ENCODE measurements at places on chromosomes 11 and 22. TPM values are rescaled to one million over a fixed set of nuclear protein-coding genes. Genes with fewer than 3 reads are reported as not detected.

DNA sequence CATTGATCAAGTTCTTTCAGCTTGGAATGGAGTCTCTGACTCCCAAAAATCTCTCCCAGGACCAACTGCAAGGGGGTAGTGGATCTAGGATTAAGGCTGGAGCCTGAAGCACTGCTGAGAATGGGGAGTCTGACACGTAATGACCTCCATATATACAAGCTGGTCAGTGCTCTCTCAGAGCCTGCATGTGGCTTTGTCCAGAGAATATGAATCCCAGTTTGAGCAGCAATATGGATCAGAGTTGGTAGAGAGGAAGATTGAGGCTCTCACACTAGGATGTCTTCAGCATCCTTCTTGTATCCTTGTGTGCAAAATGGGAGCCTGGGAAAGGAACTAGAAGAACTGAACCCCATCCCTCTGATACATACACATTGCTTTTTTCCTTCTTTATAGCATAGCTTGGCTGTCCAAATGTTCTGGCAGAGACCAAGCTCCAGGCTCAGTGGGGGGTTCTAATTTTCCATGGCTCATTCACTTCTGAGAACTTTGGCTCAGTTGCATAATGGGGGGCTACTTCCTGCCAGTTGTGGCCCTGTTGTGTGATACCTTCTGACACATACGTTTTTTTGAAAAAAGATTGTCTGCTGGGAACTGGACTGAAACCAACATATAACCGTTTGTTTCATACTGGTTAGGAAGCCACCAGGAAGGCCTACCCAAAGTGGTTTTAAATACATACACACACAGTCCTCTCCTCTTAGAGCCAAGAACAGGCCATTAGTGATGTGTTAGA lies 138.2 kb downstream of the ETS1 start:
- DNase-seq, result peak; percentile 70

Gene TSSK2
- not detected for total RNA-seq

DNA sequence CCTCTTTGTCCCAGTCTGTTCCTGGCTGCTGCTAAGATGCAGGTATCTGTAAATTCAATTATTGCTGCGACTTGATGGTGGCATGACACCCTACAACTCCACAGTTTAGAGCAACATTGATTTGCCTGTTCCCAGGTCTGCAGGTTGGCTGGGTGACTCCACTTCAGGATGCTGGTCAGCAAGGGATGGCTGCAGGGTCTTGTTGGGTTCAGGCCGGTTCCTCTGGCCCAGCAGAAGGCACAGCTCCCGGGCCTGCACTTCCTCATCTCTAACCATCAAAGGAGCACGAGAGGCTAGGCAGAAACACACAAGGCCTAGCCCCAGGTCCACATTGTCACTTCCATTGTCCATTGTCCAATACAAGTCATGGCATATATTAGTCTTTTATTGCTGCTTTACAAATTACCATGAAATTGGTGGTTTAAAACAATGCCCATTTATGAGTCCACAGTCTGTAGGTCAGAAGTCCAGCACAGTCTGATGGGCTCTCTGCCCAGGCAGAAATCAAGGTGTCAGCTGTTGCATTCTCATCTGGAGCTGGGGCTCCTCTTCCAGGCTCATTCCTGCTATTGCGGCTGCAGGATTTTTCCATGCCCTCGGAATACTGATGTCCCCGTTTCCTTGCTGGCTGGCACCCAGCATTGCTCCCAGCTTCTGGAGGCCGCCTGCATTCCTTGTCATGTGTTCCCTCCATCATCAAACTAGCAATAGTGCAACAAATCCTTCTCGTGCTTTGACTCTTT lies 96.6 kb upstream of the LMO1 start:
- DNase-seq, result no peak

Gene MYRF
- total RNA-seq, result 0.17 TPM

Gene CTNND1
- total RNA-seq, result 103 TPM

- DNase-seq, result peak; percentile 88
Measured at GRCh38 chr11:32090545-32091370, at the start of gene RCN1. TSS of gene RCN1 (plus strand) at chr11:32091074. CDS start at chr11:32091197, 123 bp downstream.

- DNase-seq, result no peak
Measured at GRCh38 chr22:46968848-46969247, 206.4 kb downstream of the TBC1D22A start.

DNA sequence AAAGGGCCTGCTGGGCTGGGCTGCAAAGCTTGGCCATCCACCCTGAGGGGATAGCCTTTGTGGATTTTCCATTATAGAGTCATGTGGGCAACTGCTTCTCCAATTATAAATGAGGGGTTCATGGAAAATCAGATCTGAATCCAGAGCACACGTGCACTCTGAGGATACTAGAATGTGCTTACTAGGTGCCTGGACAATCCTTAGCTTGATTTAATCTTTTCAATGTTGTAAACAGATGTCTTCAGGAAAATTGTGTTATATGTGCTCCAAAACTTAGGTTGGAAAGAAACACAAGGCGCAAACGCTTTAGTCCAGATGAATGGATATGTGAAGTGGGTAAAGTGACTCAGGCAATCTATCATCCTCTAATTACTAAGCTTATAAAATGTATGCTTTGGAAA lies 92.0 kb downstream of the SLC17A6 start:
- no peak for DNase-seq

Gene MPZL2
- total RNA-seq, result not detected

Gene RTN4R
- total RNA-seq, result 0.26 TPM

Gene ALDH3B1
- 24.9 TPM for total RNA-seq

- no peak for DNase-seq
Measured at GRCh38 chr11:20712912-20713311, 43.5 kb downstream of the NELL1 start.

Gene KLHDC7B
- 0.51 TPM for total RNA-seq

Gene CRYBB3
- total RNA-seq, result not detected

GRCh38 chr11:93694109-93694508 lies 32.6 kb downstream of the CEP295 start:
- peak; percentile 2 for DNase-seq

Gene TTC12
- total RNA-seq, result 11.9 TPM

GRCh38 chr22:43509337-43509736 lies 97.5 kb downstream of the MPPED1 start:
- DNase-seq, result no peak

Gene GRM5
- total RNA-seq, result under 0.01 TPM

Gene TMEM218
- 28.0 TPM for total RNA-seq

DNA sequence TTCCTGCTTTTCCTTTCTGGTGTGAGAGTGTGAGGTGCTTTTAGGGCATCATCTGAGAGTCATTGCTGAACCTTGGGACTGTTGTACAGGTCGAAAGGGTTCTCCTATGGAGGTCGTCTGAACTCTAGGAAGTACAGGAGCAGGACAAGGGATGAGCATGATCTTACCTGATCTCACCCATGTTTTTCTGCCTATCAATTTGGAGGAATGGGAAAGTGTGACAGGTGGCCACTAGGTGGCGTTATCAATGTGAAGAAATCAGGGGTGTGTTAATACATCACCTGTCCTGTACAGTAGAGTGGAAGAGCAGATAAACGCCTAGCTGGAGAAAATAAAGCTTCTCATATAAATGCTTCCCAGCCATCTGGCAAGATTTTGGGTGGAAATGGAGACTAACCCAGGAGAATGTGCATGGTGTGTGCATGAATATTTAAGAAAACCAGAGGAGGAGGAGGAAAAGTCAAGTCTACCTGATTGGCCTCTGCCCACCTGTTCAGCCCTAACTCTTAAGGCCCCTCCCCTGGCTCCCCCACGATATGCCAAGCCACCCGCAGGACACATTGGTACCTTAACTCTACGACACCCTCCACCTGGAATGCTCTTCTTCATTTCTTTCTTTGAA lies 72.0 kb upstream of the NARS2 start:
- peak; percentile 49 for DNase-seq

GRCh38 chr11:110085255-110085838 lies 7.8 kb upstream of the ZC3H12C start:
- DNase-seq, result no peak

GRCh38 chr22:24094966-24095365 lies 83.9 kb downstream of the CABIN1 start:
- no peak for DNase-seq

- DNase-seq, result no peak
Measured at GRCh38 chr22:23847991-23848864, 9.4 kb upstream of the DERL3 start.

- DNase-seq, result no peak
Measured at GRCh38 chr22:49305214-49305965, 522.3 kb downstream of the BRD1 start.

- DNase-seq, result no peak
Measured at GRCh38 chr22:43118953-43119458, 8.5 kb downstream of the BIK start.

- no peak for DNase-seq
Measured at GRCh38 chr11:19092850-19093249, 24.1 kb upstream of the ZDHHC13 start.

Gene SESN3
- total RNA-seq, result 60.1 TPM

DNA sequence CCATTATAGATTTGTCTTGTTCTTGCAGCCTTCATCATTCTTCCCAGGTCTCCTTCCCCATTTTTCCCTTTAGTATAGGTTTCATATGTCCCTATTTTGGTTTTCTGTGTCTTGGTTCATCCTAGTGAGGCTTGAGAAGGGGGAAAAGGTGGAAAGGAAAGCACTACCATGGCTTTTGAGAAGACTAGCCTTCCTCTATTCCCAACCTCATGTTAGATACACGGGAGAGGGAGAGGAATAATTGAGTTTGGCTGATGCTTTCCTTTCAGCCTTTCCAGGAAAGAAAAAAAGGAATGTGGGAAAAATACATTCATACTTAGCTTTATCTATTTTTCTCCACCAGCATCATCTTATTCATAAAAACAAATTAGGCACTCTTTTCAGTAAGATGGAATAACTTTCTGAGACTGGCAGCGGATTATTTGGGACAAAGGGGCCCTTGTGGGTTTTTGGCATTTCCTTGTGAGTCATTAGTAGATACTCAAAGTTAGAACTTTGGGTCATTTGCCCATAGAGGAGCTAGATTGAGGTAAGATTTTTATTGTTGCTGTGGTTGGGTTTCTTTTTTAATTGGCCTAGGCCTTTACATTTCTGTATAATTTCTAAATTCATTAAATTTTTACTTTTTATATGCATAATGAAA lies 23.8 kb downstream of the CAPRIN1 start:
- peak; percentile 75 for DNase-seq

GRCh38 chr22:29300807-29301601 lies 5.4 kb upstream of the GAS2L1 start:
- DNase-seq, result no peak

GRCh38 chr11:42901084-42901483 lies 410.7 kb upstream of the API5 start:
- DNase-seq, result no peak

DNA sequence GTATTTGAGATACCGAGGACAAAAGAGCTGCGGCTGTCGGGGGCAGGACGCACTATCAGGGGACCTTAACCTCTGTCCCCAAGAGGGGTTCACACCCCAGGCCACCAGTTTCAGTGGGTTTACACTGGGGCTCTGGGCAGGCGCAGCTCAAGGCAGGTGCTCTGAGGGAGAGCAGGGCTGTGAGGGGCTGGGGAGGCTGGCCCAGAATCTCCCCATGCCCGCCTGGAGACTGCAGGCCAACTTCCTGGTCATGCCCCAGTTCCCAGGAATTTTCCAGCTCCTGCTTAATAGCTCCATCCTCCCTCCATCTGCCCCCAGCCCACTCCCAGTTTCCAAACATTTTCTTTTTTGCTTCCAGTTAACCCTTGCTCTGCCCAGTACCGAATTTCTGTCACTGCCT lies 7.6 kb upstream of the PGA3 start:
- DNase-seq, result no peak

DNA sequence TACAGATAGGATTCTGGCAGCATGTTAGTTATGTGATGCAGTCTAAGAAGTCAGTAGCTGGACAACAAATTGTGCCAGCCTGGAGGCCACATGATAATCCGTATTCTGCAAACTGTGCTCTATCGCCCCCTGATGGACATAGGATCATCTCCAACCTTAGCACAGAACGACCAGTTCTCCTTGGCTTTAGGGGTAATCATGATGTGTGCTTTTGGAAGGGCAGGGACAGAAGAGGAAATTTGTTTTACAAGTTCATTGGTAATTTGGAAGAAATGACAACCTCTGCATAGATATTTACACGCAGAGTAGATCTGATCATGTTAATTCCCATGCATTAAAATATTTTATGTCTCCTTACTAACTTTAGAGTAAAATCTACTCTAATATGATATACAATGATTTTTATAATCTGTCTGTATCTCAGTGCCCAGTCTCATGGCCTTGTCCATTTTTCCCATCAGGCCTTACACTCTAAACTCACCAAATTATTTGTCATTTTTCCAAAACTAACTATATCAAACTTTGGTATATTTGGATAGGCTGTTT lies 12.1 kb downstream of the OR10D3 start:
- peak; percentile 28 for DNase-seq

- DNase-seq, result peak; percentile 21
Measured at GRCh38 chr11:73759610-73760134, 1.2 kb downstream of the RAB6A start.

DNA sequence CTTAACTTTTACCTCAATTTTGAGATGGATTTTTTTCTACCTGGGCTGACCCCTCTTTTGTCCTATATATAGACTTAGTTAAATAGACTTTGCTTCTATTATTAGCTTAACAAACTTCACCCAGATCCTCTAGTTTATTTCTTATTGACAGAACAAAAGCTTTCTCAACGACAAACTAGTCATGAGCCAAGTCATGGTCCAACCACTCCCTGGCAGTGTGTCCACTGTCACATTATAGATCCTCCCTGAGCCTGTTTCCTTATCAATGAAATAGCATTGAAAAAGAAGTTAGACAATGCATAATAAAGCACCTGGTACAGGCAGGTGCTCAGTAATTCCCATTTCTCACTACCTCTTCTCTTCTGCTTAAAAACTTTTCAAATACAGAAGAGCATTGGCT lies 155.1 kb downstream of the SPON1 start:
- DNase-seq, result no peak

- no peak for DNase-seq
Measured at GRCh38 chr22:42116848-42117424, 13.7 kb downstream of the CYP2D6 start.

DNA sequence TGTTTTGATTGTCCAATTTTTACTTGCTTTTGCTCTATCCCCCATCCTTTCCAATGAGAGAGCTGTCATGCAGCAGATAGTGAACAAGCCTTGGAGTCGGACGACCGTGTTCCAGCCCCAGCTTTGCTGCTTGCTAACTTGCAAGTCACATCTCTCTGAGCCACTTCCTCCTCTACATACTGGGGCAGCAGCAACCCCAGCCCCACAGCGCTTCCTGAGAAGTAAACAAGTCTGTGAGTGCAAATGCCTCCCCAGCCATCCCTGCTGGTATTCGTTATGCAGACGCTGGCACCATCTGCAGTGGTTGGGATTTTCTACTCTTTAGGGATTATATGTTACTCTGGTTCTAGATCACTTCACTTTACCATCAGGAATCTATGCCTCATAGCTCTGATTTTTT lies 35.0 kb downstream of the TPBGL start:
- DNase-seq, result no peak

Gene OR5L2
- not detected for total RNA-seq

Gene MMP1
- 28.5 TPM for total RNA-seq

Gene RIMBP3B
- under 0.01 TPM for total RNA-seq
